ENCODE measurements at places on chromosomes 16 and 17.

GRCh38 chr17:29778956-29779811 is 150.8 kb downstream of the SSH2 start:
- DNase-seq = peak; percentile 50

DNA sequence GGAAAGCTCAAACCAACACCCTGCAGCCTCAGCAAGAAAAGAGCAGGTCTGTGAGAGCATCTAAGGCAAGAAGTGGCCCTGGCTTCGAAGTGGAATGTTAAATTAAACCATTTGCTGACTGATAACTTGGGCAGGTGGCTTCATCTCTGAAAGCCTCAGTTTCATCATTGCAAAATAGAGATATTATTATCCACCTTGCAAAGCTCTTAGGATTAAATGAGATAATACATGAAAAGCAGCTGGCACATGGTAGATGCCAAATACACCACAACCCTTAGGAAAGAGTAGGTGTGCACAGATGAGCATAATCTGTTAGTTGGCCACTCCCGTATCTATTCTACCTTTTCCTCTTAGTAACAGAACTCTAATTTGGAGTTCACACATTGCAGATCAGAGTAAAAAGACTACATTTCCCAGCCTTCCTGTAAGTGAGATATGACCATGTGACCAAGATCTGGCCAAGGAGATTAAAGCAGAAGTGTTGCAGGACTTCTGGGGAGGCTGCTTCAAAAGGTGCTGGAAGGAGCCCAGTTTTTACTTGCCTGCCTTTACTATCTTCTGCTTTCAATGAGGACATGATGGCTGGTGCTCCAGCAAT is 288.7 kb downstream of the SOX9 start:
- no peak for DNase-seq

DNA sequence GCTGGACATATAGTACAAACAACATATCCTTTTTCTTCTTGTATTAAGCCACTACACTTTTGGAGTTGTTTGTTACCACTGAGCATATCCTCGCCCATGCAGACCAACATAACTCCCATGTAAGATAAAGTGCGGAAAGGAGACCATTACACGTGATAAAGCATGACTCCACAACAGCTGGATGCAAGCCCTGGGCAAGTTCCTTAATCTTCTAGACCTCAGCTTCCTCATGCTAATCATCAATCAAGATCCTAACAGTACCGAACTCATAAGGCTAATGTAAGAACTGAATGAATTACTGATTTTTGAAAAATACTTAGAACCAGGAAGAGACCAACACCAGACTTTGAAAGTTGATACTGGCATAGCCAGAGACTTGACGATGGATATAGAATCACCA is 47.0 kb upstream of the GSG1L start:
- no peak for DNase-seq

- DNase-seq = peak; percentile 64
Observed at GRCh38 chr16:18969050-18969854, 14.5 kb upstream of the TMC7 start.

DNA sequence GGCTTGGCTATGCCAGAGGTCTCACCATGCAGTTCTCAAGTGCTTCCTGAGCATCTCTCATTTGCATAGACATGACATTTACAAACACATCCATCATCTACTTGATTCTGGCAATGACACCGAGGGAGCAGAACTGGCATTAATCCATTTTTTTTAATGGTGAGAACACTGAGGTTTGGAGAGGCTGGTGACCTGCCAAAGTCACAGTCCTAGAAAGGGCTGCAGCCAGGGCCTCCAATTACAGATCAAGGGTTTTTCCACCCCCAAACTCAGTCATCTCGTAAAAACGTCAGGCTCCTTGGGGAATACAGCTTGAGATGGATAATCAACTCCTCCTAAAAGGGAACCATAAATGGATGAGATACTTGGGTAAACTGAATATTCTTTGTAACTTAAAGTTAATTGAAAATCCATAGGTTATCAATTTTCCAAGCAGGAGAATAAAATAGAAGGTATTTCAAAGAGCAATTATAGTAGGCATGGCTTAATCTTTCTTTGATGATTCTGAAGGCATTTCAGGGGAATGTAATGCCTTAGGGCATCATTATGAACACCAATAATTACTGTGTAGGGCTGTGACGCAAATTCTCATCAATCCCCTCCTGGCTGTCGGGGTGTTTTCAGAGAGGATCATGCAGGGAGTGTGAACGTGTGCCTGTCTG is 9.4 kb upstream of the MEOX1 start:
- DNase-seq = no peak

- DNase-seq = no peak
Observed at GRCh38 chr16:50169555-50170096, 16.5 kb downstream of the TENT4B start.

- no peak for DNase-seq
Observed at GRCh38 chr17:31392002-31392855, 754 bp downstream of the RAB11FIP4 start.

GRCh38 chr17:2695961-2696760 is 15.4 kb downstream of the CLUH start:
- DNase-seq = peak; percentile 21

GRCh38 chr17:44971776-44972483 is 3.8 kb upstream of the C1QL1 start:
- no peak for DNase-seq

GRCh38 chr17:4913994-4914393 is 11.1 kb upstream of the CHRNE start:
- DNase-seq = no peak

GRCh38 chr16:47574091-47575054 is 113.2 kb downstream of the PHKB start:
- DNase-seq = no peak

GRCh38 chr17:298791-299450 is 53.7 kb downstream of the RPH3AL start:
- DNase-seq = no peak

- DNase-seq = no peak
Observed at GRCh38 chr17:68176718-68177117, 71.1 kb upstream of the AMZ2 start.

DNA sequence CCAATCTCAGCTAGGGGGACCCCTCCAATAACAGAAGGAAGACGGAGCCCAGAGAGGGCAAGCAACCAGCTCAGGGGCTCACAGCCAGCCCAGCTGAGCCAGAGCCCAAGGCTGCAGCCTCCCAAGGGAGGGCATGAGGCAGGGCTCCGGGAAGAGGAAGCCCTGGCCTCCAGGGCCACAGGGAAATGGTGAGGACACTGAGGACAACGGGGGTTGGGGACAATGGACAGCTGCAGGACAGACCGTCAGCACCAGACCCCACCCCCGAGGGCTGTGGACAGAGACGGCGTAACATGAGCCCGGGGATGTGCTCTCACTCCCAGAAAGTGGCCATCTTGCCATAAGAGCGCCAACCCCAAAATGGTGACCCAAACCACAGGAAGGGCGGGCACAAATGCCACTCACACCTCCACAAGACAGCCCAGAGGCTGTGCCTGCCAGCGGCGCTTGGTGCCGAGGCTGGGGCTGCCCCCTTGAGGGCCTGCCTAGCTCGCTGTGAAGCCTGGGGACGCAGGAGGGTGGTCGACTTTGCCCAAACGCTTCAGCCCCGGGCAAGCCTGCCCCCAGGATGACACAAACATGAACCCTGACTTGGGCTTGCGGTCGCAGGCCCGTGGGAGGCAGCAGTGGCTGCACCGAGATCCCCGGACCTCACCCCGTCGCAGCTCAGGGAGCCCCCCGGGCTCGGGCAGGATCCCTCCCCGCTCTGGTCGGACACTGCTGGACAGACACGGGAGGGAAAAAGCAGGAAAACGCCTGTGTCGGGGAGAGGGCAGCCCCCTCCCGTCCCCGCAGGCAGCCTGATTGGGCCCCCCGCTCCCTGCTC is 10.5 kb downstream of the PIMREG start:
- no peak for DNase-seq

DNA sequence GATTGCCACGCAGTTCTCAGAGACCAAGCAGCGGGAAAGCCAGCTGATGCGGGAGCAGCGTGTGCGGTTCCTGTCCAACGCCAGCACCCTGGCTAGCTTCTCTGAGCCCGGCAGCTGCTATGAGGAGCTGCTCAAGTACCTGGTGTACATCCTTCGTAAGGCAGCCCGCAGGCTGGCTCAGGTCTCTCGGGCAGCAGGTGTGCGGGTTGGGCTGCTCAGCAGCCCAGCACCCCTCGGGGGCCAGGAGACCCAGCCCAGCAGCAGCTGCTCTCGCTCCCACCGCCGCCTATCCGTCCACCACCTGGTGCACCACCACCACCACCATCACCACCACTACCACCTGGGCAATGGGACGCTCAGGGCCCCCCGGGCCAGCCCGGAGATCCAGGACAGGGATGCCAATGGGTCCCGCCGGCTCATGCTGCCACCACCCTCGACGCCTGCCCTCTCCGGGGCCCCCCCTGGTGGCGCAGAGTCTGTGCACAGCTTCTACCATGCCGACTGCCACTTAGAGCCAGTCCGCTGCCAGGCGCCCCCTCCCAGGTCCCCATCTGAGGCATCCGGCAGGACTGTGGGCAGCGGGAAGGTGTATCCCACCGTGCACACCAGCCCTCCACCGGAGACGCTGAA is 15.2 kb downstream of the CACNA1G start:
- no peak for DNase-seq

DNA sequence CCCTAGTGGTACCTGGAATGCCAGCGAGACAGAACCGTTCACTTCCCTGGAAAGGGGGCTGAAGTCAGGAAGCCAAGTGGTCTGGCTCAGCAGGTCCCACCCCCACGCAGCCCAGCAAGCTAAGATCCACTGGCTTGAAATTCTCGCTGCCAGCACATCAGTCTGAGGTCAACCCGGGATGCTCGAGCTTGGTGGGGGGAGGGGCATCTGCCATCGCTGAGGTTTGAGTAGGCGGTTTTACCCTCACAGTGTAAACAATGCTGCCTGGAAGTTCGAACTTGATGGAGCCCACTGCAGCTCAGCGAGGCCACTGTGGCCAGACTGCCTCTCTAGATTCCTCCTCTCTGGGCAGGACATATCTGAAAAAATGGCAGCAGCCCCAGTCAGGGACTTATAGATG is 464.7 kb upstream of the TOM1L1 start:
- DNase-seq = no peak
